ENCODE measurements at places on chromosomes 1 and 21. TPM values are rescaled to one million over a fixed set of nuclear protein-coding genes. Genes with fewer than 3 reads are reported as not detected.

TADA1 gene
- total RNA-seq, result 9.3 TPM

PLCH2 gene
- 2.2 TPM for total RNA-seq

ECM1 gene
- total RNA-seq, result 26.0 TPM

OR2T5 gene
- not detected for total RNA-seq

ASTN1 gene
- 0.41 TPM for total RNA-seq

GJA8 gene
- total RNA-seq, result not detected

LRRC7 gene
- total RNA-seq, result 0.14 TPM

SHISAL2A gene
- total RNA-seq, result not detected

OR2M2 gene
- not detected for total RNA-seq

LAMTOR2 gene
- total RNA-seq, result 62.6 TPM

LEPR gene
- 6.8 TPM for total RNA-seq

OR2L5 gene
- total RNA-seq, result not detected

SPRR2G gene
- total RNA-seq, result not detected

RHEX gene
- not detected for total RNA-seq

OR2L3 gene
- not detected for total RNA-seq

TMEM9 gene
- 88.1 TPM for total RNA-seq

GPR3 gene
- 0.86 TPM for total RNA-seq

CHML gene
- total RNA-seq, result 16.6 TPM

KCTD3 gene
- 25.2 TPM for total RNA-seq

WDR64 gene
- not detected for total RNA-seq

KRTAP6-1 gene
- not detected for total RNA-seq

SPATA21 gene
- total RNA-seq, result not detected

C1orf141 gene
- not detected for total RNA-seq

SMPDL3B gene
- total RNA-seq, result 2.2 TPM

LCE6A gene
- not detected for total RNA-seq

ANGPTL1 gene
- 5.7 TPM for total RNA-seq

CHODL gene
- 0.38 TPM for total RNA-seq

PTGFRN gene
- 157 TPM for total RNA-seq

VAV3 gene
- 1.9 TPM for total RNA-seq

SLFNL1 gene
- 0.14 TPM for total RNA-seq

GALNT2 gene
- 507 TPM for total RNA-seq

PRAMEF27 gene
- not detected for total RNA-seq

TRABD2B gene
- 1.8 TPM for total RNA-seq

DTL gene
- total RNA-seq, result 6.3 TPM

CYP4X1 gene
- 0.24 TPM for total RNA-seq

KCNJ15 gene
- total RNA-seq, result 1.8 TPM

ATXN7L2 gene
- total RNA-seq, result 6.2 TPM

Data from astrocyte (in vitro differentiated cells and primary cell).